ENCODE measurements at places on chromosomes 2 and 18.

DNA sequence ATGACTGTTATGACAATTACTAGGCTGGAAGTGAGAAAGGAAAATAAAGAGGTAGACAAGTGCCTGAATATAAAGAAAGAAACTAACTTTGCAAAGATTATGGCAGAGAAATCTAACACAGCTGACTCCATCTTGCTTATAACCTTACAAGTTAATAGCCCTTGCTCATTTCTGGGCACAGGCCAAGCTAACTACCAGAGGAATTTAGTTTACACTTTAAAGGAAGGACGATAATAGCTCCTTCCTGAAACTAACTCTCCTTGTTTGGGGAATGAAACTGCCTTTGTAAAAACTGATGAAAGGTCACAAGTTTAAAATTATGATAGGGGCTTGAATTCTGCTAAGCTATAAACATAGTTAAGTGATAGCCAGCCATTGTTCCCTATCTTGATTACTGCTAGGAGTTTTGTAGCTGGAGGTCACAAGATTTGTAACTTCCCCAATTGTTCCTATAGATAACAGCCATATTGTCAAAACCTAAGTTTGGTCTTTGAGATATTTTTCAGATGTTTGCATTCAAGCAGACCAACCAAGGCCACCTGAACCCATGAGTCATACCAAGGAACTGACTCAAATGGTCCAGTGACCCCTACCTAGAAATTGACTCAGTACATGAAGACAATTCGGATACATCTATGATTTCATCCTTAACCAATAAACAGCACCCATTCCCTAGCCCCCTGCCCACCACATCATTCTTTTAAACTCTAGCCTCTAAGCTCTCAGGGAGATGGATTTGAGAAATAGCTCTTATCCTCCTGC is 209.2 kb upstream of the LRATD1 start:
- DNase-seq: no peak

- DNase-seq: no peak
Measured at GRCh38 chr2:47080888-47081301, 74.2 kb downstream of the STPG4 start.

DNA sequence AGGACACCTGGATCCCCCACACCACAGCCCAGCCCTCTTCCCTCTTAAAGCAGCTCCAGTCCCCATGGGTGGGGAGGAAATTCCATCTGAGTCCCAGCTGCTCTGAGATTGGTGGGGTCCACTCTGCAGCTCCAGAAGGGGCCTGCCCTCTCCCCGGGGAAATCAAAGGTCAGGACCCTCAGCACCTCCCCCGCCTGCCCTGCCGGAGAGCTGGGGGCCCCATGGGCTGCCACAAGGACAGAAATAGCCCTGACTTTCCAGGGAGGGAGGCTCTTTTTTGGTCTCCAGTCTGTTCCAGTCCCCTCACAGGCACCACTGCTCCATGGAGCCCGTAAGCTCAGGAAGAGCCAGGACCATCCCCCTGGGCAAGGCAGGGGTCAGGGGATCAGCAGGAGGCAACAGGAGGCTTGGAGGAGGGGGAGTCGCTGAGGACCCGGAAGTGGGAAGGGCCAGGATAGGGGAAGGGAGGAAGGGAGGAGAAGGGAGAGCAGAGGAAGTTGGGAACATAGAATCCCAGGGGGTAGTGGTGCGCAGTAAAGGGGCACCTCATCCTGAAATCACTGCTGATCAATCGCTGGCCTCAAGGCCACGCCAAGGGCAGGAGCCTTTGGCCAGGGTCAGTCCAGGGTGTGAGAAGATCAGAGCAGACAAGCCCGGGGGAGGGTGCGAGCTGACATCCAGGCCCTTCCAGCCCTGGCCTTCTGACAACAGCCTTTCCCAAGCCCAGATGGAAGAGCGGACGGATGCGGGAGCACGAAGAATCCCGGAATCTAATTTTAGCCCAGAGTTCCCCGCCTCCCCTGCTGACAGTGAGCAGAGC is 7.6 kb downstream of the ADRA2B start:
- DNase-seq: no peak

DNA sequence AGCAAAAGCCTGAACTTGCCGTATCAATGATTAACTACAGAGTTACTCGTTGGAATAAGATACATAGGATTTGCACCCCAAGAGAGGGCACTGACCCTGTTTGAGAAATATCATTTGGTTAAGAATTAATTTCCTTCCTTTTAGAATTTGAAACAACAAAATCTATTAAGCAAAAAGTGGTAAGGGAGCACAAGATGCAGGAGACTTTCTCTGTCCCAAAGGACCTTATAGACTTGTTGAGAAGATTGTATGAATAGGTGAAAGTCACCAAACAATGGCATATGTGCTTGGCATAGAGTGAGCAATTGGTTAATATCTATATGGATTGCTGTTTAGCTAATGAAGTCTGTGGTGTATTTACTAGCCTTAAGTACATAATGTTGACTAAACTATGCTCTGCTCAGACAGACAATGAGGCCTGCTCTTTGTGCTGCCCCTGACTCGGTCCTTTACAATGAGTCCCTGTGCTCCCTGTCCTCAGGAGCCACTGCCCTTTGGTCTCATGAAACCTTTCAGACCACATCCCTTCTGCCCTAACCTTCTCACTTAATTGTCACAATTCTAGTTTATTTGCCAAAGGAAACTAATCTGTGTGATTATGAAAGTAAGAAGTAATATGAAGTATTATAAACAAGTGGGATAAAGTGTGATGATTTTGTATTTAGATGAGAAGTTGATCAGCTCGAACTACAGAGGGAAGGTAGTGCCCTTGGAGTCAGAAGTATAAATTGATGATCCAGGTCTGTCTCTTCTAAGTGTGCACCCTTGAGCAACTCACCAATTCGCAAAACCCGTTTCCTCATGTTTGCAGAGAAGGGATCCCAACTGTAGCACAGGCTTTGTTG is 21.2 kb upstream of the HNMT start:
- no peak for DNase-seq

GRCh38 chr2:64015898-64016297 is 3.3 kb downstream of the VPS54 start:
- no peak for DNase-seq

- no peak for DNase-seq
Measured at GRCh38 chr18:27546991-27547390, 361.9 kb upstream of the CHST9 start.

DNA sequence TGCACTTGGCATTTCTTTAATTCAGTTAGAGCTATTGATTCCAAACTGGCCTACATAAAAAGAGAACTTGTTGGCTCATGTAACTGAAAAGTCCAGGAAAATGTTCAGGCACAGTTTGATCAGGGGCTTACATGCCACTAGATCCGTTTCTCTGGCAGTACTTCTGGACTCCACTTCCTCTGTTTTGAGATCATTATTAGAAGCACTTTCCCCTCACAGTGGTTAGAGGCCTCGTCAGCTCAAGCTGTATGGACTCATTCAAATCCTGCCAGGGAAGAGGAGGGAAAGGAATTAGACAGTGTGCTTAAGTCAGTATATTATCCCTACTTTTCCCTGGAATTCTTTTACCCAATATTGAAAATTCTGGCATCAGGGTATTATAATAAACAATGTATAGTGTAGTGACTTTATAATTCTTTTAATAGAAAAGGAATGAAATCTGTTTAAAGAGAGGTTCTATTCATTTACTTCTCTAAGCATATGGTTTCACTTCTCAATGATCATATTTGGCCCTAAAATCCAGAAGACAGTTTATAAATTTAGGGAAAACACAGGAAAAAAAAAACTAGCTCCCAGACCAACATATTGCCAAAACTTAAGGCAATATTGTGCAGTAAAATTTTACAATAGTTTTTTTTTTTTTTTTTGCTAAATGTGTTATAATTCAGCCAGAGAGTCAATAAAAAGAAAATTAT is 92.0 kb downstream of the ARMC9 start:
- no peak for DNase-seq

DNA sequence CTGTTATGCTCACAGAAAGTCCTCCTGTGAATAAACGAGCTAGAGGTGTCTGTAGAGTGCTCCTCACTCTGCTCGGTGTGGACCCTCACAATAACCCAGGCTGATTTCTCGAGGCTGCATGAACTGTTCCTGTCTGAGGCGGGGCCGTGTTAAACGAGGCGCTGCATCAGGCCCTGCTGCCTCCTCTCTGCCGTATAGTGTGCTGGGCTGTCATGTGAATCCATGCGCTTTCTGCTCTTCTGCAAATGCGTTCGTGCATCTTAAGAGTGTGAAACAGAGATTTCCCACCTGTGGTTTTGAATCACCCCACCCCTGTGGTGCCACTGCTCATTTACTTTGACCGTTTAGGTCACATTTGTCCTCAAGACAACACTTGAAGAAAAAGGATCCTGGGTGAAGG is 26.2 kb downstream of the TRAF3IP1 start:
- DNase-seq: no peak

DNA sequence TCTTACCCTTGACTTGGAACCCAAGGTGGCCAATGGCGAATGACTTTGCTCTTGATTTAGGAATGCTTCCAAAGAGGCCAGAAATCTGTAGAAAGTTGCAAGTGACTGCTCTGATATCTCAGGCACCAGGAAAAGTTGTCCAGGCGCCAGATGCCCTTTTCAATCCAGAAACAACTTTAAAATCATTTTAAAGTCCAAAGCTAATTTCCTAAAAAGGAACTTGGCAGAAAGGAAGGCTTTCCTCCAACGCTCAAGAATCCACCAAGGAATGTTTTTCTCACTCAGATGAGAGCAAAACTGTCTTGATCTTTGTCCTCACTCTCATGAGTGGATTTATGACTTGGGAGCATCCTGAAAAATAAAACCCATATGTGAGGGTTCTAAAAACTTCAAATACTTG is 5.3 kb downstream of the NGEF start:
- no peak for DNase-seq

- no peak for DNase-seq
Measured at GRCh38 chr2:158733430-158733755, 61.7 kb upstream of the DAPL1 start.

- DNase-seq: no peak
Measured at GRCh38 chr2:150789376-150789905, 302.0 kb upstream of the RND3 start.

GRCh38 chr18:49886891-49887764 is 73.8 kb upstream of the ACAA2 start:
- no peak for DNase-seq

- DNase-seq: no peak
Measured at GRCh38 chr2:145124085-145124484, 604.2 kb upstream of the ZEB2 start.

GRCh38 chr2:14619441-14619840 is 13.1 kb upstream of the LRATD1 start:
- DNase-seq: no peak

DNA sequence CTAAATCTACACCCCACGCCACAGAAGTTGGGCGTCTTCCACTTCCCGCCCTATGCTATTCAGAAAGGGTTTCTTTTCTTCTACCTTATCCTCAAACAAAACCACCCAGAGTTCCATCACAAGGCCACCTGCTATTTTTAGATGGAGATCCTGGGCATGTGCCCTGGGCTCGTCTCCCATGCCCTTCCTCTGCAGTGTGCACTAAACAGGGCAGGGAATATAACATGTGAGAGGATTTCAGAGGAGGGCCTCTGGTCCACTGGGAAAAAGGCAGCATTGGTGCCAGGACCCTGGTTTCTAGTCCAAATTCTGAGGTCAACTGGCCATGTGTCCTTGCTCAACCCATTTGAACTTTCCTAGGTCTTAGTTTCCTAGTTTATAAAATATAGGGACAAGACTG is 320.0 kb downstream of the NCKAP5 start:
- DNase-seq: no peak

DNA sequence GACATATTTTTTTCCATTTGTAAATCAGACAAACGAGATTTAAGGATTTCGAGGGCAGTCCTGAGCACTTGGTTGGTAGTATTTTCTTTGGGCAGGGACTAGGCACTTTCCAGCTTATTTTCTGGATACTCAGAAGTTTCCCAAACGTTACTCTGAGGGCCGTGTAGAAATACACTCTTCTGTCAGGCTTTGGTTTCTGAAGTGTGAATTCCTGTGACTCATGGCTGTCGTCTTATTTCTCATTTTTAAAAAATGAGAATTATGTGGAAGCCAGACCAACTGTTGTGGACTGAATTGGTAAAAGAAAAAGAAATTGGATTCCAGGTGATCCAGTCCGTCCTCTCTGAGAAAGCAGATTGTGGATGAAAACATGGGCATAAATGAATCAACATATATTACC is 658.6 kb upstream of the FANCL start:
- DNase-seq: no peak

GRCh38 chr2:85216927-85217326 is 83.7 kb downstream of the TCF7L1 start:
- DNase-seq: no peak

DNA sequence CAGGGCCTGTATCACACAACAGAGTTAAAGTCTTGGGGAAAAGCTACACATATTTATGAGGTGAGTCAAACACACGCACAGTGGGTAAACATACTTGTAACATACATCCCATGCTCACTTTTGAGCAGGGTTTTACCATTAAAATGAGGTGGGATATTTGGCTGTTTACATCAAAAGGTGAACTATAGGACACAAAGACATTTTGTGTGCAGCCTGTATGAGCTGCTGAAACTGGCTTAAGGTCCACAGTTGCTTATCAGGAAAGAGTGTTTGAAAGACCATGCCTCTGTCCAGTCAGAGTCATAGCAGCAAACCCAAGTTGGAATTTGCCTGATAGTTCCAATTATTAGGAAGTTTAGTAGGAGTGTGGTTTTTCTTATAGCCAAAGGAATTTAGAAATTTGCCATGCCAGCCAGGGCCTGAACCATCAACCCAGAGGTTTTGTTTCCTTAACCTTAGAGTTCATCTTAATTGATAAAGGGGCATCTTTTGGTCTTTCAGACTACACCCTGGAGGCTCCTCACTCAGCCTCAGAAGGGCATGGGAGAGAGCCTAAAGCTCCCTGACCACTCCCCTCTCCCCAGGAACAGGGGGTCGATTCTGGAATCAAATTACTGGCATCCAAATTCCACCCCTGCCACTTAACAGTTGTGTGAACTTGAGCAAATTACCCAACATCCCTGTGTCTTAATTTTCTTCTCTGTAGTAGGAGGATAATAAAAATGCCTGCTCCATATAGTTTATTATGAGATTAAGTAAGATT is 29.9 kb upstream of the L3MBTL4 start:
- DNase-seq: no peak

DNA sequence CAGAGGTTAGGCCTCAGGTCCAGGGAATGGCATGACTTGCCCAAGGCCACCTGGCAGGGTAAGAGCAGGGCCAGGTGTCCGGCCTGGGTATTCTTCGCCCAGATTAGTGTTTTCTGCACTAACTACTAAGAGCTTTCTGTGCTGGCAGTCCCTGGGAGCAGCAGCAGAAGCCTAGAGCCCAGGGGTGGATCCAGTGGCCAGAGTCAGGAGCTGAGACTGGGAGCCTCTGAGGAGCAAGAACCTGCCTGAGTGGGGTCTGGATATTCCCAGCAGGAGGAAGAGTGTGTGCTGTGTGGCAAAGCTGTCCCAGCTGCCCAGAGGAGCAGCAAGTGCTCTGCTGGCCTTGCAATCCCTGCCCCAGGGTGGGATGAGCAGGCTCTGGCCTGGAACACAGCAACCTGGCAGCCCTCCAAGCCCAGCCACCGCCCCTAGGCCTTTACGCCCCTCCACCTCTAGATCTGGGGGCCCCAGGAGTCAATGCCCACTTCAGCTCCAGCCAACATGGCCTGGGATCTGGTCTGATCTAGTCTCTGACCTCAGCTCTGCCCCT is 30.7 kb upstream of the GPAT2 start:
- DNase-seq: no peak

- no peak for DNase-seq
Measured at GRCh38 chr2:131584940-131585339, 57.3 kb downstream of the CCDC74A start.

GRCh38 chr2:65595630-65596029 is 163.2 kb upstream of the SPRED2 start:
- DNase-seq: no peak

All from COR-L47 (cell line).